ENCODE measurements at places on chromosomes 12 and 14.

DNA sequence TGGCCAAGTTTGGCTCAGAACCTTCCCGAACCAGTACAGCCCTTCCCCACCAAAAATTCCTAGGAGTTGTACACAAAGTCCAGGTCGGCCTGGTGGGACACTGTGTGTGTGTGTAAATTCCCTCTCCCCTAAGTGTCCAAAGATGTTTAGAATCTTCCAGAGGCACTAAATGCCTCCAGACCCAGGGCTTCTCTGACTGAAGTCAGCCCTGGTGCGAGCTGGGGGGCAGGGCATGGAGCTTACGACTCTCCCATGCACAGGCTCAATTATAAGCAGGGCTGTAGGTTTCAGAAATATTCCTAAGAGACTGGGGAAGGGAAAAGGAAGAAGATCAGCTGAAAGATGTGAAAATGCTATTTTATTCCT, 106.9 kb upstream of the ATF7IP start:
- peak; percentile 52 for DNase-seq

DNA sequence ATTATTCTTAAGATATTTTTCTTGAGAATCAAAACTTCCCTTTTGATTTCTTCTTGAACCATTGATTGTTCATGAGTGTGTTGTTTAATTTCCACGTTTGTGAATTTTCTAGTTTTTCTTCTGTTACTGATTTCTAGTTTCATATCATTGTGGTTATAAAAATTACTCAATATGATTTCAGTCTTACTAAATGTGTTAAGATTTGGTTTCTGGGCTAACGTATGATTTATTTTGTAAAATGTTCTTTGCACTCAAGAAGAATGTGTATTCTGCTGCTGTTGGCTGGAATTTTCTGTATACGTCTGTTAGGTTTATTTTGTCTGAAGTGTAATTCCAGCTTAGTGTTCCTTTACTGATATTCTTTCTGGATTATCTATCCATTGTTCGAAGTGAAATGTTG, 24.7 kb downstream of the TRMT5 start:
- no peak for DNase-seq

GRCh38 chr14:102063109-102063807, 23.6 kb downstream of the HSP90AA1 start:
- DNase-seq = peak; percentile 95

DNA sequence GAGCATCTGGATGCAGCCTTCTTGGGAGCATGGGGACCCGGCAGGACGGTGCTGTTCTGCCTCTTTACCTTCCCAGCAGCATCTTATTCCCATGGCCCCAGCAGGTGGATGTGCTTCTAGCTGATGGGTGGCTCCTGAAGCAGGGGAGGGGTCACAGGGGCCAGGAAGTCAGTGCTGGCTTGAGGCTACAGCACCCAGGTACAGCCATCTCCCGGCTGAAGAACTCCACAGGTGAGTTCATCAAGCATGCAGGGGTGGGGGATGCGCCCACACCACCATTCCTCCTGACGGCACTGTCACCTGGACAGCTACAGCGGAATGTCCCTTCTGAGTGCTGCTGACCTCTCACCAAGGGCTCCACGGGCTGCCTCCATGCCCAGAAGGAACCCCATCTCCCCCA, 57.3 kb downstream of the BCL11B start:
- DNase-seq = no peak

GRCh38 chr14:73503648-73504047, 12.9 kb downstream of the RIOX1 start:
- no peak for DNase-seq

Data from stomach (tissue), 19 donors.